Stimulated activated naive CD4-positive, alpha-beta T cell treated with Interleukin-2 at 50 U/mL for 16 hours (primary cell): ENCODE measurements at places on chromosomes 4 and X.

DNA sequence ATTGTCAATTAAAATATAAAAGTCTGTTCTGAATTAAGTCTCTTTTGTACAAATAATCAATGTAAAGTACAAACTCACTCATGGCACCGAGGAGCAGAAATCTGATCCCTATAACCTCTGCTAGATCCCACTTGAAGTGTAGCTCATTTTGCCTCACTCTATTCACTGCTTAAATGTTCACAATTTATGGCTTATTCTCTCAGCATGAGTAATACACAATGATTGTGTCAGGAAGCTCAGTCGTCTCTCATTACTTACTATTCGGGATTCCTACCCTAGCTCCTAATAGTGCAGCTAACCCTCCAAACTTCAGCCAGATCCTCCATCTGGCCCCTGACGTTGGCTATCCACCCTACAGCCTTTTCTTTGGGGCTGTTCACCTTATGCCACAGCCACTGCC is 4.7 kb upstream of the AMMECR1 start:
- DNase-seq: no peak

DNA sequence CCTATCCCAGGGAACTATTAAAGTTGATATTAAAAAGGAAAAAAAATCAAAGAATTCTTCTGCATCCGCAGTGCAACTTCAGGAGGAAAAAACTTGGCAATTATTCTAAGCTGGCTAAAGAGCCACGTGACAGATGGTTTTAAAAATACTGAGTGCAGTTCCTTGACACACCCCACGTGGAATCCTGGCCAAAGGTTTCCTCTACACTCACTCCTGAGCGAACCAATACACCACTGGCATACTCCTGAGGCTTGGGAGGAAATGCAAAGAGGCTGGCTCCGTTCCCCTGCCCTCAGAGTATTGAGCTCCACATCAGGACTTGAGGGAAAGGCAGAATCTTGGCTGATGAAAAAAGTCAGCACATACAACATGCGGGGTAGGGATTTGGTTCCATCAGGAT is 133.8 kb upstream of the ATP6AP2 start:
- DNase-seq: no peak

DNA sequence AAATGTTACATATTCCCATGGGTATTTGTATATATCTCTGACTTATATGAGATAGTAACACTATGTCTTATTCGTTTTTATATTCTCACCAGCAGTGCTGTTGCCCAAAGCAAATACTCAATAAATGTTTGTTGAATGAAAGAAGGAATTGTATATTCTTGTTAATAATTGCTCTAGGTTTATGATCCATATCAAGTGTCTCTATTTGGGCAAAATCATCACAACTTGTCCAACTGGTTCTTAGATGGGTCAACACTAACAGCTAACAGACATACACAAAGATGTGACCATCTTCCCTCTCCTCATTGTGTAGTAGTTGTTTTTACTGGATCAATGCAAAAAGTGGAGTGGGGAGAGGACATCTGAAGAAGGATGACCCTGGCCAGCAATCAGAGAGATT is 6.6 kb upstream of the APLN start:
- no peak for DNase-seq

GRCh38 chr4:105210916-105211315 is 64.2 kb downstream of the TET2 start:
- no peak for DNase-seq

GRCh38 chrX:133980832-133981588 is 4.4 kb downstream of the GPC3 start:
- DNase-seq: no peak

DNA sequence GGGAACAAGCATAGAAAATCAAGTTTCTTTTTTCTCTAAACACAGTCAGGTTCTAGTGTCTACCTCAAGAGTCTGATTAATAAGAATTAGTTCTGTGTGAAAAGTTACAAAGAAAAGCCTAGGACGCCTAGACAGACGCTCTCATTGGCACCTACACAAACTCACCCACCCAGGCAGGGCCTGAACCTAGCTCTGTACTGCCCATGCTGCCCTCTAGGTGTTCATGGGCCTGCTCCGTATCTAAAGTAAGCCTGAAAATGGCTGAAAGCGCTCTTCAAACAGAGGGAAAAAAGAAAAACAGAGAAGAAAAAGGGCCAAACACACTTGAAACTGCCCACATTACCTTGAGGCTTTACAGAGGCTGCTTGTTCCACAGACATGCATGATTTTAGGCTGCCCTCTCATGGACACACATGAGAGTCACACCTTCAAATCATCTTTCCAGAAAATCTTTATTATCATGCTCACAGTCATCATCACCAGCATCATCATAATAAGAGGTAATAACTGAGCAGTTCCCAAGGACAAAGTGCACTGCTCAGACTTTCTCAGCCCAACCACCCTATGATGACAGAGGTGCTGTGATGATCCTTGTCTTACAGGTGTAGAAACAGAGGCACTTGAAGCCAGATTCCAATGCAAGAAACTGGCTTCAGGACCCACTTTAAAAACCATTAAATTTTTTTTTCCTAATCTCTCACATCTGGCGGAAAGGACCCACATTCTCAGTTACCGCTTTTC is 49.6 kb downstream of the MAP7D2 start:
- DNase-seq: no peak

DNA sequence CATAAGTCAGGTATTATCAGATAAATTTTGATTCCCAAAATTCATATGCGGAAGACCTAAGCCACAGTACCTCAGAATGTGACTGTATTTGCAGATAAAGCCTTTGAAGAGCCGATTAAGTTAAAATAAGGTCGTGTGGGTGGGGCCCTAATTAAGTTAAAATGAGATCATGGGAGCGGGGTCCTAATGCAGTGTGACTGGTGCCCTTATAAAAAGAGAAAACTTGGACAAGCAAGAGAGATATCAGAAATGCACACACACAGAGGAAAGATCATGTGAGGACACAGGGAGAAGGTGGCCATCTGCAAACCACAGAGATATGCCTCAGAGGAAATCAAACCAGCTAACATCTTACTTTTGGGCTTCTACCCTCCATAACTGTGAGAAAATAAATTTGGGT is 236.1 kb downstream of the FBXO8 start:
- DNase-seq: no peak

DNA sequence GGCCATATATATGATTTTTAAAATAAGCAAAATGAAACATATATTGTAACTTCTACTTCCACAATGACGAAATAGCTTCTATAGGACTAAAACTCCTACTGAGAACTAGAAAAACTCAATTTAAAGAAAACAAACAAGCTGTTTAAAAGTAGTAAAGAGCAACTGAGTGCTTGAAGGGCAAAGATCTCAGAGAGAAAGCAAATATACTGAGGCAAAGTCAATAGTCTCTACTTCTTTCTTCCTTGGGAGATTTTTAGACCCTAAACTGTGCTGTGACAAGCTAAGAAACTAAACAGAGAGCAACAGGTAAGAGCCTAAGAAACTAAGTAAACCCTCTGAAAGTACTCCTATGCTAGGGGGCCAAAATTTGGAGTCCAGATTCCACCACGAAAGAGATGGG is 8.6 kb downstream of the RCHY1 start:
- DNase-seq: no peak

- DNase-seq: no peak
These were observed 40.6 kb upstream of the MXD4 start for GRCh38 chr4:2302387-2303119.

GRCh38 chr4:2353222-2354107 is 65.0 kb downstream of the ZFYVE28 start:
- DNase-seq: no peak

GRCh38 chrX:76172325-76172893 is 453 bp upstream of the PBDC1 start:
- no peak for DNase-seq

- no peak for DNase-seq
These were observed 530.5 kb downstream of the FAM133A start for GRCh38 chrX:94204524-94204923.

DNA sequence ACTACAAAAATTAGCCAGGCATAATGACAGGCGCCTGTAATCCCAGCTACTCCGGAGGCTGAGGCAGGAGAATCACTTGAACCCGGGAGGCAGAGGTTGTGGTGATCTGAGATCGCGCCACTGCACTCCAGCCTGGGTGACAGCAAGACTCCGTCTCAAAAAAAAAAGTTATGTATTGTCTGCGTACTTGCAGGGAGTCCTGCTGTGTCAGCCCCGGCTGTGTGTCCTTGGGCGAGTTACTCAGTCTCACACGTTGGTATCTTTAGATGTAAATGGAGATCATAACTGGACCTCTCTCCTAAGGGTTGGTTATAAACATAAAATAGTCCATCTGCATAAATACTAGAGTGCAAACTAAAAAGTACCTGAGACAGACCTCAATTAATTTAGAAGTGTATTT is 22.7 kb upstream of the TBC1D14 start:
- no peak for DNase-seq

DNA sequence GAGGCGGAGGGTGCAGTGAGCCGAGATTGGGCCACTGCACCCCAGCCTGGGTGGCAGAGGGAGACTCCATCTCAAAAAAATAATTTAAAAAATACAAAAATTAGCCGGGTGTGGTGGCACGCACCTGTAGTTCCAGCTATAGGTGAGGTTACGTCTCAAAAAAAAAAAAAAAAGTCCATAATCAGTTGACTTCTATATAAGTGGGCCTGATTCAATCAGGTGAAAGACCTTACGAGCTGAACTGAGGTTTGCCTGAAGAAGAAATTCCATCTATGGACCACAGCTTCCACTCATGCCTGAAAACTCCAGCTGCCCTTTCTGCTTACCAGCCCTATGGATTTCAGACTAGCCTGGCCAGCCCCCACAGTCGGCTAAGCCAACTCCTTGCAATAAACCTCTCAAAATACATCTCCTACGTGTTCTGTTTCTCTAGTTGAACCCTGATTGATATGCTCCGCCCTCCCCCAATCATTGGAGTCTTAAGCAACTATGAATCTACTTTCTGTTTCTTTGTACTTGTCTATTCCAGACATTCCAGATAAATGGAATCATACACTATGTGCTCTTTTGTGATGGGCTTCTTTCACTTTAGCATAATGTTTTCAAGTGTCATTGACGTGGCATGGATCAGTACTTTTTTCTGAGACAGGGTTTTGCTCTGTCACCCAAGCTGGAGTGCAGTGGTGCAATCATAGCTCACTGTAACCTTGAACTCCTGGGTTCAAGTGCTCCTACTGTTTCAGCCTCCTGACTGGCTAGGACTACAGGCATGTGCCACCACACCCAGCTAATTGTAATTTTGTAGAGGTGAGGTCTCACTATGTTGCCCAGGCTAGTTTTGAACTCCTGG is 36.6 kb downstream of the SAT1 start:
- DNase-seq: no peak

- no peak for DNase-seq
These were observed 216.6 kb downstream of the KDR start for GRCh38 chr4:54908763-54909162.

DNA sequence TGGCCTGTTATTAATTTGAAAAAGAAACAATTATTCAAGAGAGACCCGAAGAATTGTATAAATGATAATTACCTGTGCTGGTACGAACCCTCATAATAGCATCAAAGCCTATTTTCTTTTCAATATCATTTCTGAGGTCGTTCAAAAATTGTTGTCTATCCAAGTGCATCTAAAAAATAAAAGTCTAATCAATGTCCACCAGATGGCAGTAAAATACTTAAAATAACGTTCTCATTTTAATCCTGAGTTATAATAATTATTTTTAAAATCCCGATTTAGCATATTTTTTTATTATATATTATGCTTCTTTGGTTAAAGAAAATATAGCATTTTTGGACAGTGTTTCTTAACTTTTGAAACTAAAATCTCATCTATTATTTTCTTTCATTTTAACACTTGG is 55.7 kb downstream of the METTL14 start:
- no peak for DNase-seq

GRCh38 chr4:137420901-137421396 is 111.3 kb downstream of the PCDH18 start:
- no peak for DNase-seq

DNA sequence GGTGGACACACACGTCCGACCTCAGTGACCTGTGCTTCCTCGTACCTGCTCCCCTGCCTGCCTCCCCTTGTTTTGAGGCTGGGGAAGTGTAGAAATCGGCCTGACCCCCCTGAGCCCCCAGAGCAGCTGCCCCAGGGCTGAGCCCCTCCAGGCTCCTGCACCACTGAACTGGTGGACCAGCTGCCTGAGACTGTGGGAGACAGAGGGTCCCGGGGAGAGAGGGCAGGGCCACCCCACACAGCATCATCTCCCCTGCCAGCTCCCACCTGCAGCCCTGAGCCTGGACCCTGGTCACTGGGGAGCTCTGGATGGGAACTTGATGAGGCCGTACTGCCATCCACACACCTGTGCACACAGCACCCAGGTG is 15.0 kb upstream of the NAT8L start:
- no peak for DNase-seq

DNA sequence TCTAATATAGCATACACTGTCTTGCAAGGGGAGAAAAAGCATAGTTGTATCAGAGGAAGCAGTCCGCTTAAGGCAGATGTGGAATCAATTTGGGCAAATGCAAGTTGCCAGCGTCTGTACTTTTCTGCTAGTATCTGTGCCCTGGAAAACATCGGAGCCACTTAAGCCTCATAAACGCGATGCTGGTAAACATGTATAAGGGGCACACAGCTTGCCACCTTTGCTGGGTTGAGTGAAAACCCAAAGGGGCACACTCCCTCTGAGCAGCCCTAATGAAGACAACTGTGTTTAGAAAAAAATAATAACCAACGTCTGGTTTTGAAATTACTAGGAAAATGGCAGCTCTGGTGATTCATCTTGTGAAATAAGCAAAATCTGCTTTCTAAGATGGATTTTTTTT is 24.3 kb downstream of the SMIM20 start:
- DNase-seq: no peak

- no peak for DNase-seq
These were observed 48.8 kb downstream of the AFAP1 start for GRCh38 chr4:7890635-7891393.

GRCh38 chr4:57550198-57550597 is 440.0 kb upstream of the IGFBP7 start:
- no peak for DNase-seq

DNA sequence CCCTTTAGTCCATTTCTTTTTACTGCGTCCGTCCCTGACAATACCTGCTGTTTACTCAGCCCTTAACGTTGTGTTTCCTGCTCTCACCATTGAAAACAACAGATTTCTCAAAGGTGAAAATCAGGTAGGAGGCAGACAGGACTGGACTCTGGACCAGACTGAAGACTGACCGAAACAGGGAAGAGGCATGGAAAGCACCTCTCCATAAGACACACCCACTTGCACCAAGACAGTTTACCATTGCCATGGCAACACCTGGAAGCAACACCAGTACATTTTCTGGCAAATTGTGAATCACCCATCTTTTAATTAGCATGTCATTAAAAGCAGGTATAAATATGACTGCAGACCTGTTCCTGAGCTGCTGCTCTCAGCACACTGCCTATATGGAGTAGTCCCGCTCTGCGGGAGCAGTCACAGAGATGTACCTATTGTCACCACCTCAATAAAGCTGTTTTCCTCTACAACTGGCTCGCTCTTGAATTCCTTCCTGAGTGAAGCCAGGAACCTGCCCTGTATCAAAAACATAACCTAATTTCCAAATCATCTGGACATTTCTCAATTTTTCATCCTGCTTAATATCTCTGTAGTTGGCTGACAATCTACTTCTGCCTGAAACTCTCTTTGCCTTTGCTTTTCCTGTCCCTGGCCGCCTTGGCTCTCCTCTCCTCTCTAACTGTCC is 117.0 kb downstream of the RNF150 start:
- DNase-seq: no peak

- no peak for DNase-seq
These were observed 328.5 kb downstream of the EVC2 start for GRCh38 chr4:5379895-5380294.
